ENCODE measurements at places on chromosomes 7 and 10.

- DNase-seq = no peak
Measured at GRCh38 chr10:5411941-5412276, 448 bp upstream of the NET1 start.

DNA sequence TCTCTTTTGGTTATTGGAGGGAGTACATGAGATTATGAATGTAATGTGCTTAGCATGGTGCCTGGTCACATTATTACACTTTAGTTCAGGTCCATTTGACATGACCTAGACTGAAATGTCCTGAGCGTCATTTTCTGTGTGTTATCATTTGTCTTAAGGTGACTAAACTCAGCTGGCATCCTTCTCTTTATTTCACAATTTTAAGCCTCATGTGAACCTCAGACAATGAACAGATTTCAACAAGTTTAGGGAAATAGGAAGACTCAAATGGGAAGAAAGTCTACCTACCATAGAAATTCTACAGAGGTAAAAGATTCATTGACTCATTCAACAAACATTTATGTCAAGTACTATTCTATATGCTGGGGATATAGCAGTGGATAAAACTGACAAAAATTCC is 70.2 kb upstream of the EXOC6 start:
- DNase-seq = no peak

DNA sequence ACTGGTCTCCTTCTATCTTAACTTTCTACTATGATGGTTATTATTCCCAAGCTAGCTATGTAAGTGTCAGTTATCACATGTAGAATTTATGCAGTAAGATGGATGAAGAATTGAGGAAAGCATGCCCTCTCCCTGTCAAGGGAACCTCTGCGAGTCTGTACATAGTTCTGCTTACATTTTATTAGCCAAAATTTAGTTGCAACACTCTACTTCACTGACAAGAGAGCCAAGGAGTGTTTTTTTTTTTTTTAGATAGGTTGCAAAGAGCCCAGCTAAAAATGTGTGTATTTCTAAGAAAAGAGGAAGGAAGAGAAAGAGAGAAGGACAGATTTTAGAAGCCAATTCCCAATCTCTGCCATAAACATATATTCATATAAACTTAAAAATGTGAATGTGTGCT is 357.7 kb upstream of the LRRN3 start:
- DNase-seq = no peak

- no peak for DNase-seq
Measured at GRCh38 chr7:153193144-153193595, 433.6 kb downstream of the ACTR3B start.

GRCh38 chr10:11125004-11125403 is 107.3 kb downstream of the CELF2 start:
- no peak for DNase-seq

DNA sequence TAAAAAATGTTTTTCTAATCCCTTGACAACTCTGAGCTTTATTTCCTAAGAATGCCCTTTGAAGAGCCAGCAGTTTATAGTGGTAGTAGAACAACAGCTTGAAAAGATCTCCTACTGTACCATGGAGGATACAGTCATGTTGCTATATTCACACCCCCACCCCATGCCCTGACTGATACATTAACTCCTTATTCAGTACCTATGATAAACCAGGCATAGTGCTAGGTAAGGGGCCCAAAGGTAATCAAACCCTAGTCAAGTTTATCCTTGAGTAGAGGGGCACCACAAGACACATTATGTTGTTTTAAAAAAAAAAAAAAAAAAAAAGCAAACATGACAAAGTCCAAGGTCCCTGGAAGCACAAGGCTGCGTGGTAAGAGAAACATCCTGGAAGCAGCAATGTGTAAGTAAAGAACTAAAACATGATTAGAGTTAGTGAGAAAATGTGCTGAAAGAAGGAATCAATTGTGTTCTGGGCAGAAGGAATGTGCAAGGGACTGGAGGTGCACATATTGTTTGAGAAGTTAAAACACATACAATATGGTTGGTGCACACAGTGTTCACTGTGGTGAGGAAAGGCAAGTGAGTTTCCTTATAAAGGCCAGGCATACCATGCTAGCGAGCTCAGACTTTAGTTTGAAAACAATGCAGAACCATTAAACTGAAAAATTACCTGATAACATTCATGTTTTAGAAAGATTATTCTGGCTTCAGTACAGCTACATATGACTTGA is 51.2 kb downstream of the PDE1C start:
- no peak for DNase-seq

GRCh38 chr7:134548877-134549276 is at the start of gene AKR1B15:
Gene AKR1B15 (plus strand): TSS chr7:134549110. CDS start chr7:134564620, 15,510 bp downstream.
- no peak for DNase-seq

- DNase-seq = no peak
Measured at GRCh38 chr7:30074422-30075030, 46.3 kb downstream of the PLEKHA8 start.

- DNase-seq = no peak
Measured at GRCh38 chr7:63925262-63925625, 73.4 kb upstream of the ZNF722 start.

DNA sequence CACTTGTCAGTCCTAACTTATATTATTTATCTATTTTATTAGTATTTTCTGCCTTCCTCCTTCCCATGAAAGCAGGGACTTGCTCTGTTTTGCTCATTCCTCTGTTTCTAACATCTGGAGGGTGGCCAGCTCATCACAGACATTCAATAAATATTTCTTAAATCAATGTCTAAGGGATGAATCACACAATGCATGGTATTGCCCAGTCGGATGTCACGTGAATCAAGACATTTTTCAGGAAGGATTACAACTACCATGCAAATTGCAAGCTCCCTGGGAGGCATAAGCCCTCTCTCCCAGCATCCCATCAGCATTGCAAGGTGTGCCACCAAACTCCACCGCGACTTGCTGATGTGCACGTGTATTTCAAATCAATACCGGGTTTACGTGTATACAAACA is 146.6 kb upstream of the RNF32 start:
- no peak for DNase-seq

DNA sequence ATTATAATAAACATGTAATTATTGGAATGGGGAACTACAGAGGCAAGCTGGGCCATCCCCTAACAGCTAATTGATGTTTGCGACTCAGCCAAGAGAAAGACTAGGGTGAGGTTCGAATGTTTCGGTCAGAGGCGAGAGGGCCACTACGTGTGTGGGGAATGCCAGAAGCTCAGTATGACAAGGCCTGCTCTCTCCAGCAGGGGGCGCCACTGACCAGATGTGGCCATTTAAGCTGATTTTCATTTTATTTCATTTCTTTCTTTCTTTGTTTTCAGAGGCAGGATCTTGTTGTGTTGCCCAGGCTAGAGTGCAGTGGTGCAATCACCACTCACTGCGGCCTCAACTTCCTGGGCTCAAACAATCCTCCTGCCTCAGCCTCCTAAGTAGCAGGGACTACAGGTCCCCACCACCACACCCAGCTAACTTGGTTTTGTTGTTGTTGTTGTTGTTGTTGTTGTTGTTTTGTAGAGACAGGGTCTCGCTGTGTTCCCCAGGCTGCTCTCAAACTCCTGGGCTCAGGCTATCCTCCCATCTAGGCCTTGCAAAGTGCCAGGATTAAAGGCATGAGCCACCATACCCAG is 38.1 kb downstream of the TMEM130 start:
- DNase-seq = peak; percentile 67

DNA sequence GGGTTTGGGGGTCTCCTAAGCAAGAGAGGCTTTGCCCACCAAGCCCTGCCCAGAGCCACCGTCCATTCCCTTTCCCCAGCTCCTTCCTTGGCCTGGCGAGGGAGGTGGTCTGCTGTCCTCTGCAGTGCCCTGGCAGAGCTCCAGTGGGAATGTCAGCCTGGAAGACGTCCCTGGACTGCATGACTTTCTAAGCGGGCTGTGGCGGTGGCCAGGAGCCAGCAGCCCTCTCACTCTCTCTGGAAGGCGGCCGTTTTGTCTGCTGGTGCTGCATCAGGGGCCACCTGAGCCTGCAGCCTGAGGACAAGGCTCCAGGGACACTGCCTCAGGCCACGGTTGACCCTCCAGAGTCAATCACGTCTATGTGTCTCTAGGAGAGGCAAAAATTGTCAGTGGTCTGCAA is 271.0 kb downstream of the SKAP2 start:
- no peak for DNase-seq

DNA sequence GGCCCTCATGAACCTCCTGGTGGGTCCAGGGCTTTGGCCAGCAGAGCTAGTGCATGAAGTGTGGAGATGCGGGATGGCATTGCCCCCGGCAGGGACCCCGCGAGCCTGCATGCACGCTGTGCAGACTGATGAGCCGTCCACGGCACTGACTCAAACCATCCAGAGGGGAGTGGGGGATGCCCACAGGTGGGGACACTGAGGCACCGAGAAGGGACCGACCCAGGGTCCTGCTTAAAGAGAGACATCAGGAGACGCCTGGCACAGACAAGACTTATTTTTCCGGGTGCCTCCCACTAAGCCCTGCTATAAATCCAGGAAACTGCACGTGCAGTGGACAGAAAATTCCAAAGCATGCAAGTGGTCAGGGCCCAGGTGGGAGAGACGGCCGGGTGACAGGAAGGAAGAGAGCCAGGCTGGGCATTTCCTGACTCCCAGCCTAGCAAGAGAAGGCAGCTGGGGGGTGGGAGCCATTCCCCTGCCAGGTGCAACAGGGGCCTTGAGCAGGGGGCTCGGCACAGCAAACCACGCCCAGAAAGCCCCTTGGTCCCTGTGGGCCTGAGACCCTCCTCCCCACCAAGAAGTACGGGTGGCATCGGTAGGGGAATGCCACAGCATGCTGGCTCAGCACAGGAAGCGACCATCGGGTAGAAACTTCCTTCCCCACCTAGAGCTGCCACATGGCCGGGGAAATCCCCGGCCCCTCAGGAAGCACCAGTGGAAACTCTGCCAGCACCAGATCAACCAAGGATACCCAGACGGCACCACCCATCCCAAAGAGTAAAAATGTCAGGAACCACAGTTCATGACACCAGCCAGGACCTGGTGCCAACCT is 91.5 kb downstream of the FOXL3 start:
- peak; percentile 10 for DNase-seq

GRCh38 chr10:103224133-103224532 is 21.6 kb upstream of the RPEL1 start:
- DNase-seq = no peak

DNA sequence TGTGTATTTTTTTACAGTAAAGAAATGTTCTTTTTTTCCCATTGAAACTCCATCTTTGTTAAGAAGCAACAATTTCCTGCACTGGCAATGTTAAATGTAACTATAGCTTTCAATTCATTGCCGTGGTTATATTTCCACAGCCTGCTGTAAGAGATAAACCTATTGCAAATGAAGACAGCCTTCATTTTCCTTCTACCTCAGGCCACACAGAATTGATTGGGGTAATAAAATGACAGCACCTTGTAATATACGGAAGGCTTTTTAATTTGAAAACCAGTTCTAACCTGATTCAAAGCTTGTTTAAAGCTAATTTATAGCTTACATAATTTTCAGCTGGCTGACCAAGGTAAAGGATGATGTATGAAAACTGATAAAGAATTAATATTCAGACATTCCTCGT is 161.9 kb downstream of the PHF14 start:
- DNase-seq = no peak

DNA sequence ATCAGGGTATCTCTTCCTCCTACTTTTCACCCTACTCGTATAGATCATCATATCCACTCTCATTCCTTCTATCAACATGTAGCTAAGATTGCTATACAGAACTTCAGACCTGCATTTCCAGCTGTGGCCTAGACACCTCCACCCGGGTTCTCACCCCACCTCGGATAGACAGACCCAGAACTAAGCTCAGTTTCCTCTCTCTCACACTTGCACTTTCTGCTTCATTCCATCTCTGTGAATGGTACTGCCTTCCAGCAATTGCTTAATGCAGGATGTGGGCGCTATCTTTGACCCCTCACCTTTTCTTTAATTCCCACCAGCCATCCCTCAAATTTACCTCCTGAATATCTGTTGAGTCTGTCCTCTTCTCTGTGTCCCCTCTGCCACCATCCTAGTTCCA is 35.7 kb downstream of the AGK start:
- no peak for DNase-seq

DNA sequence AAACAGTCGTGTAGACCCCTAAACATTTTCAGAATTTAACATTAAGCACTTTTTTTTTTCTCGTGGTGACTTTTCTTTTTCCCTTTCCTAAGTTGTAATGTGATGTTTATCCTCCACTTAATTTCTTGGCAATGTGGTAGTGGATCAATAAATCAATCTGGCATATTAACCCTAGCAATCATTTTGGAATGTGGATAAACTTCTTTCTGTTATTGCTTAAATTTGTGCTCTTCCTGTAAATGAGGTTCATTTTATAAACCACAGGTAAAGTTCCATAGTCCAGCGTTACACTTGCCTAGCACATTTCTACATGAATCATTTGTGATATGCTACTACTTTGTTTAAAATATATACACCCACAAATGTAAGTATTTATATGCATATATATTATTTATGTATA is 247.4 kb upstream of the ETV1 start:
- no peak for DNase-seq

DNA sequence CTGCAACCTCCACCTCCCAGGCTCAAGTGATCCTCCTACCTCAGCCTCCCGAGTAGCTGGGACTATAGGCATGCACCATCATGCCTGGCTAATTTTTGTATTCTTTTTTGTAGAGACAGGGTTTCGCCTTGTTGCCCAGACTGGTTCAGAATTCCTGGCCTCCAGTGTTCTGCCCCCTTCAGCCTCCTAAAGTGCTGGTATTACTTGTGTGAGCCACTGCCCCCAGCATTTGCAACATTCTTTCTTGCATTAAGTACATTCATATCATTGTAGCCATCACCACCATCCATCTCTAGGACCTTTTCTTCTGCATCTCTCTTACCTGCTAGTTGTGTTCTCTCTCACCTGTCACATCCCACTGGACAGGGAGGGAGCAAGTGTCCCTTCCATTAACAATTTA is 35.5 kb upstream of the HYAL4 start:
- no peak for DNase-seq

DNA sequence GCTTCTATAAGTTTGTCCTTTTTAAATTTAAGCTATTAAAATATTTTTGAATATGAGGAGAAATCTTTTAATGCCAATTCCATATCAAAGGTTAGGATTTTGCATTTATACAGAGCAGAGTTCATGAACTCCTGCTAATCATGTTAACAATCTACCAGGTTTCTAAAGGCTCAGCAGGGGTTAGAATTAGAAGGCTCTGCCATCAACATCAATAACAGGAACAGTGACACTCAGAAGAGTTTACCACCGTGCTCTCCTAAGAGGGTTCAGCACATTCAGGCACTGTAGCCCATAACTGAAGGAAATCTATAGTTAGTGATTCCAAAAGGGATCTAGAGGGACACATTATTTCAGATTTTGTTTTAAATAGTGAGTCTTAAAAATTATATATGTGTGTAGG is 100.1 kb downstream of the HOXA1 start:
- no peak for DNase-seq

DNA sequence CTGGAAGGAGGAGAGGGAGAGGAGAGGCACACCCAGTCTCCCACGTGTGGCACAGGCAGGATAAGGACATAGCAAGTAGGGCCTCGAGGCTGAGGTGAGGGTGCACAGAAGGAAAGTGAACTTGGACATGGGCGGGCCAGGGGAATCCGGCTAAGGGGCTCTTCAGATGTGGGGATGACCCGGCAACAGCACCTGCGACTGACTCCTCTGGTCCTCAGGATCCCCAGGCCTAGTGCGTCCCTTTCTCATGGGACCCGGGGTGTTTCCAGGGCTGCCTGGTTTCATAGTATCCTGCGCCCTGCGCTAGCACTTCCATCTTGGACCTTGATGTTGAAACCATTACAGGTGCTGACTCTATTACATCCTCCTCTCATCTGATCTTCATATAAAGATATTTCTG is 96.1 kb upstream of the LYZL2 start:
- DNase-seq = no peak

GRCh38 chr7:34842782-34843181 is 184.8 kb downstream of the NPSR1 start:
- DNase-seq = no peak

- DNase-seq = no peak
Measured at GRCh38 chr10:93997546-93997945, 3.8 kb downstream of the PLCE1 start.

Data from suppressor macrophage (primary cell).